ENCODE measurements at places on chromosomes 12 and 14.

DNA sequence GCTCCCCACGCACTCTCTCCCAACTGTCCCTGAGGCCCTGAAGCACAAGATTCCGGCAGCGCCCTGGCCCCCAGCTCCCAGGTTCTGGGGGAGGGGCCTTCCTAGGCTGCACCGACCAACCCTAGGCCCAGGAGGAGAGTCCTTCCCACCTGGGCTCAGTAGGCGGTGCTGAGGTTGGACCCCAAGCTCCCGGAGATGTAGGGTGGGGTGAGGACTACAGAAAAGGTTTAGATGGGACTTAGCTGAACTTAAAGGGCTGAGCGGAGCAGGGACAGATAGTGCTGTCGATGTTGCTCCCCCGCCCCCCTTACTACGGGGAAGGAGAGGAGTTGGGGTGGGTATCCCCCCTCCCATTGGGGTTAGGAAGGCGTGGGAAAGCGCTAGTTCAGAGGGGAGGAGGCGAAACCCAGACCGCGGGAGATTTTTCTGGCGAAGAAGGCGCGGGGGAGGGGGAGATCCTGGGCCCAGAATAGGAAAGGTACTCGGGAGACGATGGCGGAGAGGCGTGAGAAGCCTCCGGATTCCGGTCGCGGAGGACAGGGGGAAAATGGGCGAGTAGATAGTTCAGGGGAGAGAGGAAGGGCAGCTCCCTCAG lies 4.2 kb upstream of the BAZ2A start:
- no peak for DNase-seq

GRCh38 chr12:47473091-47473490 lies 232.7 kb downstream of the RPAP3 start:
- no peak for DNase-seq

GRCh38 chr12:131990066-131990979 lies 40.6 kb downstream of the EP400 start:
- DNase-seq: no peak

DNA sequence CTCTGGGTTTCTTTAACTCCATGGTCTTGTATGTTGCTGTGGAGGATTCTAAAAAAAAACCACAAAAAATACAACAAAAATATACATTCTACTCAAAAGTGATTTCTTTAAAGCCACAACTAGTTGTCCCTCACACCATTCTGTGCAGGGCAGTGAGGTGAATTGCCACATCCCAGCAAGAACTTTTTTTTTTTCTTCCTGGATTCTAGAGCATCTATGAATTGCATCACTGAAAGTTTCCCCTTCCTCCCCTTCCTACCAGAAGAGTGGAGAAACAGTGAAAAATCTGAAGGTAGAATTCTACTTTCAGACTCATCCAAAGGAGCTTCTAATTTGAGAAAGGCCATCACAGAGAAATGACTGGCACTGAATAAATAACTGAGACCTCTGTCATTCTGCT lies 395.3 kb downstream of the AEBP2 start:
- no peak for DNase-seq

DNA sequence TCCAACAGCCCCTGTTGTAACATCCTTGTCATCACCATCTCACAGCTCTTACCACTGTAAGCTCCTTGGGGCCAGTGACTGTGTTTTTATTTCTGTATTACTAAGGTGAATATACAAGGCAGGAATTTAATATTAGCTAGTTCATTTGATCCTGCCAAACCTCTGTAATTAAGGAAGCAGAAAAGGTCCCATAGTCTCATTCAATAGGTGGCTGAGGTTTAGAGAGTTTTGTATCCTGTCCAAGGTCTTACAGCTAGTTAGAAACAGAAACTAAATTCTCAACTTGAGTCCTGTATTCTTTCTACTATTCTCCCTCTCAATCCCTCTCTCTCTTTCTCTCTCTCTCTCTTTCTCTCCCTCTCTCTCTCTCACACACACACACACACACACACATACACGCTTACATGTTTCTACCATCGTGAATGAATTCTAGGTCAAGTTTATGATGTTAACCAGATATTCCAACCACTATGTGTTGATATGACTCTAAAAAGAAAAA lies 543 bp upstream of the GLIPR1 start:
- no peak for DNase-seq

DNA sequence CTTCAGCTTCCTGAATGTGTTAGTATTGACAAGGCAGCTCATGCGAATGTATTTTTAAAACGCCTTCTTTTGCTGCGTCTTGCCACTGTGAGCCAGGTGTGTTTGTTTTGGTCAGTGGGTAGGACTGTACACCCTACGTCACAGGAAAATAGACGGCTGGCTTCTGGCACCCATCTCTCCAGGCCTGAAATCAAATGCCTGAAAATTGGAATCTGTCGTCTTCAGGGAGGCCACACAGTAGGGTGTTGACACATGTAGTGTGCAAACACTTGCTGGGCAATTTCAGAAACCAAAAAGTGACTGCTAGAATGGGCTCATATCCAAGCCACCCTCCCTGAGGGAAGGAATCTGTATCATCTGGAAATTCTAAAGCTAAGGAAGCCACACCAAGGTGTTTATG lies 209.3 kb downstream of the TTC8 start:
- DNase-seq: no peak

- DNase-seq: no peak
Observed at GRCh38 chr12:105928436-105928835, 210.3 kb downstream of the NUAK1 start.

- no peak for DNase-seq
Observed at GRCh38 chr12:125610971-125611370, 545.7 kb downstream of the AACS start.
